Mesenchymal stem cell (in vitro differentiated cells and primary cell): ENCODE measurements at places on chromosomes 6 and 20.

GRCh38 chr6:36860126-36860525, 14.5 kb downstream of the PPIL1 start:
- no peak for DNase-seq

DNA sequence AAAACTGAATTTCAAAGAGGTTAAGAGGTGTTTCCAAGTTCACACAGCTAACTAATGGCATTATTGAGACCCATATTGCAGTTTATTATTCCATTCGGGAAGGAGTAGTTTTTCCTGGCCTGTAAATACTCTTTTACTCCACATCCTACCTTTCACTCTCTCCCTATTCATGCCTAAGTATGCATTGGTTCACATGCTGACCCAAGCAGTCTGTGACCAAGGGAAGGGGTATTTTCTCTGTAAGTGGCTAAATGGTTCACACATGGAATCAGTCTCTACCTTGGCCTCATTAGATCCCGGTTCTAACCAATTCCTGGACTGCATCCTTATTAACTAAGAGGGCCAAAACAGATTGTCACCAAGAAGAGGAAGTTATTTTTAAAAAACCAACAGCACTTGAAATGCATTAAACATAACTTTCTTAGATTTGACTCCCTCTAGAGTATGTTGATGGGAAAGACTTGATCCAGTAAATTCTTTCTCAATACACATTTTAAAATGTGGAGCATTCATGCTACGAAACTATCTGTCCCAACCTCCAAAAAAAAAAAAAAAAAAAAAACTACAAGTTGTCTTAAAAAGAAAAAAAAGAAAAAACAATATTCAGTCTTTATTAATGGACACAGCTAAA, 17.8 kb upstream of the RSPO3 start:
- DNase-seq, result peak; percentile 46

- DNase-seq, result no peak
Measured at GRCh38 chr6:170013815-170014214, 262.4 kb downstream of the ERMARD start.

DNA sequence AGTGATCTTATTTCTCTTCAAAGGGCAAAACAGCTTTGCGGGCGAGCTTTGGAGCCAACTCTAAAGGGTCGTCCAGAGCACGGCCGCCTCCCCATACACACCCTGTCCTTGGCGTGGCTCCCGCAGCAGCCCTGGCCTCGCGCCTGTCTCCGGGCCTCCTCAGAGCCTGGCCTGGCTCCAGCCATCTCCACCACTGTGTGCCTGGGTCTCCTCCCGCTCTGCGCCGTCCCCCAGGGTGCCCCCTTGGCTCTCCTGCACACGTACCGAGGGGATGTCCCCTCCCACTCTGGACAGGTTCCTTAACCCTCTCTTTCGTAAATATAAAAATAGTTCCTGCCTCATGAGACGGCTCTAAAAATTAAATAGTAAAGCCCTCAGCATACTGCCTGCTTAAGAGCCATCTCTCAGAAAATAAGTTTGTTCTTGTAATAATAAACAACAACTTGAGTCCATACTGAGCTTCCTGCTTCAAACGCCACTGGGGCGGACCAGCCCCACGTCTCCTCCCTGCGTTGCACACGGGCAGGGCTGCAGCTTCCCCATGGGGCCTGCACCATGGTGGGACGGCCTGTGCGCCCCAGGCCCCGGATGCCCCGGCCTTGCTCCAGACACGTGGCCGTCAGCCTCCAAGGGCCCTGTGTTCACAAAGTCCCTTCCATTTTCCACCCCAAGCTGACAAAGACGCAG, 226.2 kb downstream of the TTLL2 start:
- no peak for DNase-seq
